Heart left ventricle (tissue), 16 donors: ENCODE measurements at places on chromosomes 6 and 20. TPM values are rescaled to one million over a fixed set of nuclear protein-coding genes. Genes with fewer than 3 reads are reported as not detected.

GRCh38 chr20:62461157-62461556 is 14.6 kb downstream of the GATA5 start:
- peaks cover 7% of the 10 kb centered on the region for H3K27me3 ChIP-seq
- H3K27ac ChIP-seq = no peak overlapping the region
- no peaks in the 10 kb centered on the region for H3K4me1 ChIP-seq
- no peak overlapping the region for H3K4me3 ChIP-seq
- no peaks in the 10 kb centered on the region for H3K36me3 ChIP-seq

The PPP1R14C gene
- total RNA-seq = 92.5 TPM

DNA sequence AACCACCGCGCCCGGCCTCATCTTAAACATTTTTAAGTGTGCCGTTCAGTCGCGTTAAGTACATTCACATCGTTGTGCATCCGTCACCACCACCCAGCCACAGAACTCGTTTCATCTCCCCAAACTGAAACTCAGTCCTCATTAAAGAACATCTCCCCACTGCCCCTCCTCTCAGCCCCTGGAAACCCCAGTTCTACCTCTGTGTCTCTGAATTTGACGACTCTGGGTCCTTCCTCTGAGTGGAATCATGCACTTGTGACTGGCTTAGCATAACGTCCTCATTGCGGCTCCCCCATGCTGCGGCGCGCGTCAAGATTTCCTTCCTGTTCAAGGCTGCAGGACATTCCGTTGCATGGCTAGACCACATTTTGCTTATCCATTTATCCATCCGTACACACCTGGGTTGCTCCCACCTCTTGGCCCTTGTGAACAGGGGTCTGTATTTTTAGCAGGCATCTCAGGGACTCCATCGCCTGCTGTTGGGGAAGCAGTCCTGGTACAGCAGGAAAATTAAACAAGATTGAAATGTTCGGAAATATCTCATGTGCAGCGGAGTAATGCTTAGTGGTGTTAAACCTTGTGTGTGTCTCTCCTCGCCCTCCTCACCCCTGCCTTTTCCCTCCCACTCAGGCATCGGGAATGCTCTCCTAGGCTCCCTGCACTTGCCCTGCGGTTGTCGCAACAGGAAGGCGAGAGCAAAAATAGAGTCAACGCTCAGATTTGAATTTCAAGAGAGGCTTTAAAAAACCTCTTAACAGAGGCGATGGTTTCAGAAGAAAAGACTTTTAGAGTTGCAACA is 127.9 kb downstream of the PXDC1 start:
- H3K27me3 ChIP-seq = peaks cover 33% of the 10 kb centered on the region
- DNase-seq = no peak
- no peaks in the 10 kb centered on the region for H3K4me1 ChIP-seq
- no peaks in the 10 kb centered on the region for H3K36me3 ChIP-seq
- H3K27ac ChIP-seq = no peak overlapping the region
- no peak overlapping the region for H3K4me3 ChIP-seq

- H3K27ac ChIP-seq = no peak overlapping the region
- H3K4me3 ChIP-seq = no peak overlapping the region
- no peaks in the 10 kb centered on the region for H3K27me3 ChIP-seq
- DNase-seq = no peak
These were observed 16.0 kb downstream of the DSE start for GRCh38 chr6:116386581-116387299.

The PTCRA gene
- not detected for total RNA-seq

GRCh38 chr6:22921828-22922227 is 352.5 kb downstream of the HDGFL1 start:
- peaks cover 6% of the 10 kb centered on the region for H3K4me1 ChIP-seq
- no peak overlapping the region for H3K4me3 ChIP-seq
- DNase-seq = no peak
- no peaks in the 10 kb centered on the region for H3K27me3 ChIP-seq

The PMEPA1 gene
- total RNA-seq = 30.0 TPM

The SMOC2 gene
- 44.2 TPM for total RNA-seq

GRCh38 chr6:68229566-68229965 is 405.5 kb upstream of the ADGRB3 start:
- no peak overlapping the region for H3K4me3 ChIP-seq
- no peak overlapping the region for H3K27ac ChIP-seq
- no peak for DNase-seq
- H3K4me1 ChIP-seq = no peaks in the 10 kb centered on the region
- H3K27me3 ChIP-seq = no peaks in the 10 kb centered on the region

DNA sequence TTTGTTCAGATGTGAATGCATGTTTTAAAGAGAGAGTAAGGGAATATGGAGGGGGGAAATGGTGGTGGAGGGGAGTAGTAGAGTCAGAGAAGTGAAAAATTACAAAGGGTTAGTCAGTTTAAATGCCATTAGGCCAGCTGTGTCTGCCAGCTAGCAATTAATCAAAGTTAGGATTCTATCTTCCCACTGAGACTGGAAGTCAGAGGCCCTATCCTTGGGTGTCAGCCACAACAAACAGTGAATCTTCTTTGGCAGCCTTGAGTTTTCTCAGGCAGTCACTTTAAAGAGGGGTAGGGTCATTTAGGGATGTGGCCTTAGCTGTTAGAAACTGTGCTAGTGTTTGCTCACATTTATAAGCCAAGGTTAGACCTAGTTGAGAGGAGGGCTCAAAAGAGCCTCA is 120.5 kb upstream of the BTBD3 start:
- H3K4me1 ChIP-seq = no peaks in the 10 kb centered on the region
- DNase-seq = no peak
- H3K4me3 ChIP-seq = no peak overlapping the region
- H3K27ac ChIP-seq = no peak overlapping the region

The OPRL1 gene
- 0.35 TPM for total RNA-seq

DNA sequence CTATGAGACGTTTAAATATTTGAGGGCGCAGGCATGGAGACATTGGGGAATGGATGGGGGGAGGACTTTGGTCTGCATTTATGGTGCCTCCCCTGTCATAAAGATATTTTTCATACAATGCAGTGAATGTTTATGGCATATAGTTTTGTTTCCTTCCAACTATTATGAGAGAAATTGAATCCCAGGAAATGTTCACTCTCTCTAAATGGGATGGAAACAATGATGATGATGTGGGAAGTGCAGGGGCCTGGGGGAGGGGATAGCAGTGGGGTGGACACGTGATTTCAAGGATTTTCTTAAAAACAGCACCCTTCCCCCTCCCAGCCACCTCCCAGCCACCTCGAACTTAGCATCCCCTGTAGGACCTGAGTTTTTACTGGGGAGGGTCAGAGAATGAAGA is 69.9 kb downstream of the TOX2 start:
- H3K27me3 ChIP-seq = no peaks in the 10 kb centered on the region
- DNase-seq = no peak
- H3K27ac ChIP-seq = no peak overlapping the region
- H3K4me1 ChIP-seq = peaks cover 4% of the 10 kb centered on the region

GRCh38 chr6:147509891-147510290 is 1.4 kb downstream of the SAMD5 start:
- H3K27me3 ChIP-seq = no peaks in the 10 kb centered on the region
- no peaks in the 10 kb centered on the region for H3K36me3 ChIP-seq
- H3K27ac ChIP-seq = no peak overlapping the region

The OPRM1 gene
- not detected for total RNA-seq
